ENCODE measurements at places on chromosomes 11 and 22.

- DNase-seq = peak; percentile 30
Measured at GRCh38 chr11:13009921-13010748, 1.0 kb downstream of the RASSF10 start.

DNA sequence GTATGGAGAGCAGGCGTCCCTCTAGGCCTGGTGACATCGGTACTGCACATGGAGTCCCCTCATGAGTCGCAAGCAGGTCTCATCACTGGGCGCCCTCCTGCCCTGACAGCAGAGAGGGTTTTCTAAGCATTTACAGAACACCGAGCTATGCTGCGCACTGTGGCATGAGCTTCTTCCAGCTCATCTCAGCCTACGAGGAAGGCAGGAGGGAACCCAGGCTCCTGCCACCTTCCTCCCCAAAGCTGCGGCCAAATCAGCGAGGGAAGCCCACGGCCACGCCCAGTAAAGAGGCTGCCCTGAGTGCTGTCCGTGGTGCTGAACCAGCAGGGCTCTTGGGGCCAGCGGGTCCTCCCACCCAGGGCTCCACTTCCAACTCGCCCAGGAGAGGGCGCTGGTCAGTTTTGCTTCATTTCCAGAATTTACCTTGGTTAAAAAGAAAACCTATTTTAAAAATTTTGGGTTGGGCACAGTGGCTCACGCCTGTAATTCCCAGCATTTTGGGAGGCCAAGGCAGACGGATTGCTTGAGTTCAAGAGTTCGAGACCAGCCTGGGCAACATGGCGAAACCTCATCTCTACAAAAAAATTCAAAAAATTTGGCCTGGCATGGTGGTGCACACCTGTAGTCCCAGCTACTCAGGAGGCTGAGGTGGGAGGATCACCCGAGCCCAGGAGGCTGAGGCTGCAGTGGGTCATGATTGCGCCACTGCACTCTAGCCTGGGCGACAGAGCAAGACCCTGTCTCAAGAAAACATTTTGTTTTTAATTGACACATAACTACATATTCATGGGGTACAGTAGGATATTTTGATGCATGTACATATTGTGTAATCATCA is 34.2 kb downstream of the PHF21B start:
- DNase-seq = peak; percentile 71

- DNase-seq = no peak
Measured at GRCh38 chr11:38824573-38824972, 2226.5 kb upstream of the RAG2 start.

DNA sequence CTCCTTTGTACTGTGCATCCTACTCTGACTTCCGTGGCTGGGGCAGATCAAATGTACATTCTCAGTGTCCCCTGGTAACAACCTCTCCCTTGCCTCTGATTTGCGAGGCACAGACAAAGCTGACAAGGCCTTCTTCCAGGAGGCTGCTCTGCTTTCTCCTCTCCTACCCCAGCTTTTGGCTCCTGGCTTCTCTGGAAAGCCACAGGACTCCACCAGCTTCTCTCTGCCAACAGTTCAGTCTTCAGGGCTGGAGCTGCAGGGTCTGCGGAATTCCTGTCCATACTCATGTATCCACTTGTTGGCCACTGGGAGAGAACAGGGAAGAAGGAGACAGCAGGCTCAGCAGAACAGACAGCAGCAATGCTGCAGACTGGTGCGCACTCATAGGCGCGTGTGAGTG is 44.4 kb downstream of the P4HA3 start:
- DNase-seq = no peak

DNA sequence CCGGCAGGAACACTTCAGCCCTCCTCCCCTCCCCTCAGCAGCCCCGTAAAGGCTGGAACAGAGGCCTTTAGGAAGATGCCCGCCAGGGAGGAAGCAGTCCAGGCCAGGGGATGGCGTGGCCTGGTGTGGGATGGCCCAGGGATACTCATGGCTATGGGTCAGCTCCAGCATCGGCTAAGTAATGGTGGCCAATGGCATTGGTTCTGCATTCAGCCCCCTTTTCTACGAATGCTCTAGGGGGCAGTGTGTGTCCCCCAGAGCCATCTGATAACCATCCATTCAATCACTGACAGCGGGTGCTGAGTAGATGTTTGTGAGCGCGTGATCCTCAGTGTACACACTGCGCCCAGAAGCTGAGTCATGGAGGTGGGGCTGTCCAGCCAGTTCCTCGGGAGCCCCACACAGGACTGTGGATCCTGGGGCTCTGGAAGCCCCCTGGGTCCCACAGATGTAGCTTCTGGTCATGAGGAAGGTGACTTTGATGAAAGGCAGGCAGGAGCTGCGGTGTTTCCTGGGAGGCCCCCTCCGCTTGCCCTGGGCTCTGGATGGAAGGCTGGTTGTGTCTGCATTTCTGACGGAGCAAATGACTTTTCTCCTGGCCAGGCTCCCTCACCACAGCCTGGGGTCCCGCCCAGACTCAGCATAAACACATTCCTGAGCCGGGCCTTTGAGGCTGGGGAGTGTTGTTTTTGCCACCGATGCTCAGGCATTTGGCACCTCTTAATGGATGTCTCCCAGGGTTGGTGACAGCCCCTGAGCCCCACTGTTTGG is 46.5 kb downstream of the FBLN1 start:
- peak; percentile 79 for DNase-seq

- no peak for DNase-seq
Measured at GRCh38 chr11:59271811-59272327, 59.1 kb upstream of the MPEG1 start.

- no peak for DNase-seq
Measured at GRCh38 chr11:76601272-76601671, 69.3 kb downstream of the LRRC32 start.

DNA sequence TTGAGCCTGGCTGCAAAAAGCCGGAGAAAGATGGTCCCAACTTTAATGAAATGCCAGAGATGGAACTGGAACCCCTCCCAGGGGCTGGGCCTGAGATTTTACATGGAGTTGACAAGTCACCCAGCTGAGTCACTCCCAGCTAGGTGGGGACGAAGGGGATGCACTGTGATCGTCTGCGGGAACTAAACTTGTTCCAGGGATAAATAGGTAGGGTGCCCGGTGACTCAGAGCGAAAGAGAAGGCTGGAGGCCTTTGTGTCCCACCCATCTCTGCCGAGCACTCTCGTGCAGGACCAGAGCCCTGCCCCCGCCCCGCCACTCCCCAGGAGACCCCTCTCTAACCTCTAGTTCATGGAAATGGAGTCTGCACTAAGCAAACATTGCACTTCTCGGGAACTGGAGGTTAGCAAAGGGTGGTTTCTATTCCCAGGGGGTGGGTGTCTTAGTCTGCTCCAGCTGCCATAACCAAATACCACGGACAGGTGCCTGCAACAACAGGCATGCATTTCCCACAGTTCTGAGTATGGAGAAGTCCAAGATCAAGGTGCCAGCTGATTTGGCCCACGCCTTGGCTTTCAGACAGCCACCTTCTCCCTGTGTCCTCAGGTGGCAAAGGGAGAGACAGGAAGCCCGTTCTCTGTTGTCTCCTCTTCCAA is 60.7 kb upstream of the FADD start:
- DNase-seq = no peak

GRCh38 chr22:26585104-26585790 is 4.7 kb downstream of the TPST2 start:
- DNase-seq = peak; percentile 98

DNA sequence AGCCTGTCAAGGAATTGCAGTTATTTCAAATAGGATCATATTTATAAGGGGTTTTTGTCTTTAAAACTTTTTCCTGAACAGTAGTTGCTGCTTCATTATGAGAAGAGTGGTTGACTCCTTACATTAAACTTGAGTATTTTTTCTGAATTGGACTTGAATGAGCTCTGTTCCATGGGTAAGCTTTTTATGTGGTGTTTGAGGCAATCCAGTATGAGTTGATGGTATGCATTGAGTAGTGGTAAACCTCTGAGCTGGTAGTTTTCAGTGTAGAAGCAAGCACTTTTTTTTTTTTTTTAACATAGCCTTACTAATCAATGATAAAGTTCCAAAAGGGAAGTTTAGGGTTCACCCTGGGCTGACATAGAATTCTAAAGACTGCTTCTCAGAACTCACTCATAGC is 3.4 kb downstream of the KMT2A start:
- no peak for DNase-seq

DNA sequence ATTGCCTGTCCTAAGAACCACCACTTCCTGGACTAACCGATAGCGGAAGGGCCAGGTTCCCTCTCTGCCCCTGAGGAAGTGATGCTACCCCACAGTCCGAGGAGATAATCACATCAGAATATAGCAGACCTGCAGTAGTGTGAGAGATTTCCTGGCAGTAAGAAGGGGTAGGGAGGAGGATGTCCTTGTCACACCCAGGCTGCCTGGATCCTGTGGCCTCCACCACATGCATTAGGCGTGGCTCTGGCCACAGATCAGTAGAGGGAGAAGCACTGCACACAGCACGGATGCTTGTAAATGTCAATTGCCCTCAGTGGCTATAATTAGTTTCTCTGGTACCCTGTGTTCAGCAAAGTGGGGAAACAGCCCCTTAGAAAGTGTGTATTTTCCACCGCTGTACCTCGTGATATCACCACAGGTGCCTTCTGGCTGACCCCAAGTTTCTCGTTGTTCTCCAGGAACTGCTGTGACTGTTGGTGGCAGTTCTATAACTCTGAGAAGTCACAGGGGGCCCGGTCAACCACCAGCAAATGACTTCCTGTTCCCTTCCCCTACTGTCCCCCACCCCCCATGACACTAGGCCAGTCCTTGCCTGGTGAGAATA is 61.8 kb downstream of the UBASH3B start:
- no peak for DNase-seq

DNA sequence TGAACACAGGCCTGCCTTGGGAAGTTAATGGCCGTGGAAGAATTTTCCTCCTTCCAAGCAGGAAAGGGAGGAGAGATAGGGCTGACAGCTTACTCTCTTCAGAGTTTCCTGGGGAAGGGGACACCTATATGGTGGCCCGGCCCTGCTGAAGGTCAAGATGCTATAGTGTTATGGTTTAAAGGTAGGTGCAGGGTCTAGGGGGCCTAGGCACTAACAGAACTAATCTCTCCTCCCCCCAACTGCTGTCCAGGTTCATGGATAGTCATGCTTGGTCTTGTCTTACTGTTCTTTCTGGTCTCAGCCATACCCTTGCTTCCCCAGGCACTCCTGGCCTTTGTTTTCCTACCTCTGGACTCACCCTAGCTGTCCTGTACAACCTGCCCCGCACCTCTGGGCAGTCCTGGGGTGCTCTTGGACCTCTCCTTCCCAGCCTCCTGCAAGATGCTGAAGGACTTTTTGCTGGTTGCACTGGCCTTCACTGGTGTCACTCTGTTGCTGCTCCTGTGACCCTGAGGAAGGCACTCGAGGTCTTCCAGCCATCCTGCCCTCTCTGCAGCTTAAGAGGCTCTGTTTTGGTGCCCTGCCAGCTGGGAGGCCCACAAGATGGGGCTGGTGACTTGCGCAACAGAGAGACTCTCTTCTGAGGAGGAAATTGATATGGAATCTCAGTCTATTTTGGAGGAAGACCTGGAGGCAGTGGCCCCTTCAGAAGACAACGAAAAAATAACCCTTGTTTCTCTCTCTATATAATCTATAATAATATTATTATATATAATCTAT is 17.9 kb downstream of the SEC14L3 start:
- peak; percentile 21 for DNase-seq

DNA sequence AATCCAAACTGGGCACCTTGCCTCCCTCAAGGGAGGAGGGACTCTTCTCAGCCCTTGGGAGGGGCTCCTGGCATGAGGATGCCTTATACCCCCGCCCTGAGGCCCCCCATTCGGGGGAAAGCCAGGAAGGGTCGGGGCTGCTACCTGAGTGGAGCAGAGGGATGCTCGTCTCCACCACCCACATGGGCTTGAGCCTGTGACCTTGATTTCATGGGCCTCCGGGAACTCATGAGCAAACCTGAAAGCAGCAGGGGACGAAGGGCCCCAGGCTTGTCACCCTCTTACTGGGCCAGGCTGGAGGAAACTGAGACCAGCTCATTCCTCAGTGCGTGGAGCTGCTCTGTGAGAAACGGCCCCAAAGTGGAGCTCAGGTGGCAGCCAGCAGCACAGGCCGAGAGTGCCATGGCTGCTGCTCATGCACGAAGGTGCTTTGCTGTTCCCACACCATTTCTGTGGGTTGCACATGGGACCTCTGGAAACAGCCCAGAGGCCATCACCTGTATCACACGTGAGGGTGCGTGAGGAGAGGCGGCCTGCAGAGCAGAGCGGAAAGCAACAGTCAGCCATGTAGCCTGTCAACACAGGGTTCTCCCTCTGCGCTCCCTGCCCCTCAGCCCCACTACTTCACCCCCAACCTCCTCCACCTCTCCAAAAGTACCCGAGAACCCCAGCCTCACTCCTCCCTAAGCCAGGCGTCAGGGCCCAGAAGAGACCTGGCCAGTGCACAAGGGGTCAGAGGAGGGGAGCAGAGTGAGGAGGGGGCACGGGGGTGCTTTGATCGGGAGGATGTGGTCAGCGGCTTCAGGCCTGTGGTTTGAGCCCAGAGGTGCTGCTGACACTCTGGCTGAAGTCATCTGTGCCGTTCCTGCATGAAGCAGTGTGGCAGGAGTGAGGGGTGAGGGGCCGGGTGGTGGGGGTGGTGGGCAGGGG is 14.1 kb upstream of the IL2RB start:
- no peak for DNase-seq

DNA sequence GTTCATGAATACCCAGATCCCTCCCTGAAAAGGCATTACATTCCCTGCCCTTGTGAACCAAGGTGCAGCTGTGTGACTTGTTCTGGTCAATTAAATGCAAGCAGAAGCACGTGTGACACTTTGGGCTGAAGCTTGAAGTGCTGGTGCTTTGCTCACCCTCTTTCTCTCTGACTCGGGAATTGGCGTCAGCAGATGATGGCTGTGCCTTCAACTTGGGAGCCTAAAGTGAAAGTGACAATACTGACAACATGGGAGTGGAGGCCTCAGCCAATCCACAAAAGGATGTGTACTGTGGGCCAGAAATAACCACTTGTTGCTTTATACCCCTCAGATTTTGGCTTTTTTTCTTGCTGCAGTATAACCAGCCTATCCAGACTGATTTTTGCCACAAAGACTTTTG is 148.3 kb upstream of the THY1 start:
- DNase-seq = peak; percentile 46

- no peak for DNase-seq
Measured at GRCh38 chr11:134142536-134142935, 73.7 kb downstream of the JAM3 start.

GRCh38 chr22:39967996-39968972 is 8.1 kb downstream of the TMA7B start:
- DNase-seq = no peak

DNA sequence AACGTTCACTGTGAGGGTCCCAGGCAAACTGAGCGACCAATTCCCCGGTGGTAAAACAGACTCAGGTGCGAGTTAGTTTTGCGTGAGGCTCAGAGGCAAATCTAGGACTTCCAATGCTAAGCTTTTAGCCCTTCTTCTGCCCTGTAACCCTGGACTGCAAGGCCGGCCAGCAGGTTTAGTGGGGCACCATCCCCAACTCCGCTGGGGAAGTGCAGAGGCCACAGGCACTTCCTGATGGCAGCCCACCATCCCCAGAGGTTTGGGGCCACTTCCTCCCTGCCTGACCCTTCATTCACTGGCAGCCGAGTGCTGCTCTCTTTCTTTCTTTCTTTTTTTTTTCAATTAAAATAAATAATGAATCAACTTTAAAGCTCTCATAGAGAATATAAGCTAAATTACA is 124.6 kb upstream of the B3GAT1 start:
- no peak for DNase-seq

Data from RPMI7951 (cell line).